Hindlimb muscle (tissue), 1 donor: ENCODE measurements at places on chromosomes 5 and 9.
A peak's percentile ranks its signal among the peaks of the same experiment; 100 is the strongest.

- DNase-seq = peak; percentile 26
Observed at GRCh38 chr9:87872079-87872624, 10.5 kb upstream of the SPATA31E1 start.

GRCh38 chr5:40017135-40017534 lies 592.4 kb upstream of the DAB2 start:
- DNase-seq = no peak

DNA sequence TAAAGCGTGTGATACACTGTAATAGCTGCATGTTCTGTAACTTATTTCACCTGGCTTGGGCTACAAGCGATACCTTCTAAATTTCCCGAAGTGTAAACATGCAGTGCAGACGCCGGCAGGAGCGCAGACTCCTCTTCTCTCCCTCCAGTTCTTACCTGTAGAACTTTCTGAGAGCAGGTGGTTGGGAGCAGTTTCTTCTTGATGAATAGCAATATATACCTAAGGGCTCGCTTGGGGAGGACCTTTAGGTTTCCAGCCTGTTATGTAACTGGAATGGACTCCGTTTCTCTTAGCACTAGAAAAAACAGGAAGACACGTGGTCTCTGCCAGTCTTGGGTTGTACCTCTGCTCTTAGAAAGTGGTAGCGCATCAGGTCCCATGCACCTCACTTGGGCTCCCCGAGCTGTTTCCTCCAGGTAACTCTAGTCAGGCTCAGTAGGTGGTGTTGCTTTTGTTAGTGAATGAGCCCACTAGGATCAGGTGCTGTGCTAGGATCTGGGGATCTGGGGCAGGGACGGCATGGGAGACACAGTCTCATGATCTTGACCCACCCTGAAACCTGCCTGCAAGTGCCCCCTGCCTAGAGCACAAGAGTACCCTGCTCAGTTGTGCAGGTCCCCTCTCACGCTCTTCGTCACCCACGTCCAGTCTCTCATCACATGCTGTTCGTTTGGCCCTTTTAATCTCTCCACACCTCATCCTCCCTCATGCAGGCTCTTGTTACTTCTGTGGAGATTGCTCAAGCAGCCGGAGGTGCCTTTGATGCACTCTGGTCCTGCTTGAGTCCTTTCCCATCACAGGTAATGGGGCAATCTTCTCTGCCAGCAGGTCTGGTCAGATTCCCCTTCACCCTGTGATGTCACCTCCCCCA lies 2.8 kb downstream of the TENT4A start:
- no peak for DNase-seq

GRCh38 chr9:75010570-75010969 lies 17.5 kb downstream of the CARNMT1 start:
- DNase-seq = no peak

DNA sequence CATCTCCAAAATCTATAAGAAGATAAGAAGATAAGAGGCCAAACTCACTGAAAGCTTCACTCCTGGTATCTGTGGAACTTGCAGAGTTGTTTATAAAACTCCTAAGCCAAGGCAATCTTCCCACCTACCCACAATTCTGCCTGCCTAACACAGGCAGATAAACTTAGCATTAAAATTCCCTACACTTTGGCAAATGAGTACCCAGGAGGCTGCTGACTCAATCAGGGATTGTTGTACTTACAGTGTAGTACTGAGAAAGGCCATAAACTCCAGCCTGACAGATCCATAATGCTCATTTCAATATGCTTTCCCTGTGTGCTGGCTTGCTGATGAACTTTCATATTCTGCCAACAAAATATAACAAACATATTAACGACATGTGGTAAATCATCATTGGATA lies 725.2 kb downstream of the BRINP1 start:
- DNase-seq = no peak

DNA sequence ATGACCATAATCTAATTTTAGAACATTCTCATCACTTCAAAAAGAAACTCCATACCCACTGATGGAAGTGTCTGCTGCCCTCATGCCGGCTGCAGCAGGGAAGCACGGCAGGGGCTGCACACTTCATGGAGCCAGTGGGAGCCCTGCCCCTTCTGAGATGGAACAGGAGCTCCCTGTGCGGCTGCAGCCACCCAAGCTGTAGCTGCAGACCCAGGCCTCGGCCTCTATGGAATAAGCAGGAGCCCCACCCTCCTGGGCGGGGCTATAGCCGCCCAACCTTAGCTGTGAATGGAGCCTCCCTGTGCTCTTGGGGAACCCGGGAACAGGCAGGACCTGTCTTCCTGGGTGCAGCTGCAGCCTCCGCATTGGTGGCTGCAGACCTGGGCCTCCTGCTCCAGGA lies 128.5 kb downstream of the NUDT12 start:
- DNase-seq = no peak

DNA sequence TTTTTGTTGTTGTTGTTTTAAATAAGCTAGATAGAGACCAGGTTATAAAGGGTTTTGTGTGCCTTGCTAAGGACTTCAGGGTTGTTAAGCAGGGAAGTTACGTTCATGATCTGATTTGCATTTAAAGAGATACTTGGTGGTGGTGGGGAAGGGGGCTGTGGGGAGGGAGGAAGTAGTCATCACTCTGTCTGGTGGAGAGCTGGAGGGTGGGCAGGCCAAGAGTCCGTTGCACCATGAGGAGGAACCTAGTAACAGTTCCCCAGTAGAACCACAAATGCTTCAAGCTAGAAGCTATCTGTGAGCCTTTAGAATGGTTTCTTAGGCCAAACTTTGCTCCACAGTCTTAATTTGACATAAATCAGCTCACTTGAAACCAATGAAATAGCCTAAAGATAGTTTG lies 18.7 kb upstream of the ROPN1L start:
- no peak for DNase-seq

DNA sequence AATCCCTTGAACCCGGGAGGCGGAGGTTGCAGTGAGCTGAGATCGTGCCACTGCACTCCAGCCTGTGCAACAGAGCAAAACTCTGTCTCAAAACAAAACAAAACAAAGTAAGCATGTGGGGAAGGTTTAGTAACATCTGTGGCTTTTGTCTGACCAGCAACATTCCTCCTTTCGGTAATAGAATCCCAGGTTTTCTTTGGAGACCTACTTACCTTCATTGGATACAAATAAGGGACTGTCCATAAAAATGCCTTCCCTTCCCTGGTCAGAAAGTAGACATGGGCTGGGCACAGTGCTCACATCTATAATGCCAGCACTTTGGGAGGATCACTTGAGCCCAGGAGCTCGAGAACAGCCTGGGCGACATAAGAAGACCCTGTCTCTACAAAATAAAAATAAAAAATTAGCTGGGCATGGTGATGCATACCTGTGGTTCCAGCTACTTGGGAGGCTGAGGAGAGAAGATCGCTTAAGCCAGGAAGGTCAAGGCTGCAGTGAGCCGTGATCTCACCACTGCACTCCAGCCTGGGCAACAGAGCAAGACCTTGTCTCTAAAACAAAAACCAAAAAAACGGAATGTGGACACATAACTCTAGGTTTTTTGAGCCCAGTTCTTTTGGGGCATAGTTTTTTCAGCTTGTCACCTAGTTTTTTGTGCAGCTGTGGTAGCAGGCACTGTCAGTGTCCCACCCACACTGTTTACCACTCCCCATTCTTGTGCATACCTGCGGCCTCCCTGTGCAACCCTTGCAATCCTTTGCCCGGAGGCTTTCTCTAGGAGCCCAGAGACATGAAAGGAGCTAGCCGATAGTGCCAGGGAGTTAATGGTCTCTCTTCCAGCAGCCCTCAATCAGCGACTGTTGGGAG lies 9.0 kb upstream of the SPINK4 start:
- no peak for DNase-seq

DNA sequence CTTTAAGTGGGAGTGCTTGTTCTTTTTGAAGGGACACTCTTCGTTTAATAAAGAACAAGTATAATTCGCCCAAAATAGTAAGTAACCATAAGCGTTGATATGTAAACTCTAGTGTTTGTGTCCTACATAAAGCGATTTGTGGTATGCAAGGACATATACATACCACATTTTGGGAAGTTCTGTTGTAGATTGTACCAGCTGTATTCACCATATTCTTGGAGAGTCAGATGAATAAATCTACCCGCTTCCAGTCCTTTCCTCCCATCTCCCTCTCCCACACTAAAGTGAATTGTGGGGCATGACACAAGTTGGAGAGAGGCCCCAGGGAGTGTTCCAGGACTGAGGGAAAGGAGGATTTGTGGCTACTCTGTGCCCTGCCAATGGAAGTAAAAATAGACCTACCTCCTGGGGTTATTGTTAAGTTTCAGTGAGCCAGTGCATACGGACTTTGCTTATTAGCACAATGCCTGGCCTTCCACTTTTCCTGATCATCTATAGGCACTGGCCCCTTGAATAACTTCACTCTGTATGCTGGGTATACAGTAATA lies 40.6 kb downstream of the ARHGAP26 start:
- DNase-seq = no peak

- no peak for DNase-seq
Observed at GRCh38 chr9:81581986-81582385, 107.4 kb downstream of the TLE1 start.

DNA sequence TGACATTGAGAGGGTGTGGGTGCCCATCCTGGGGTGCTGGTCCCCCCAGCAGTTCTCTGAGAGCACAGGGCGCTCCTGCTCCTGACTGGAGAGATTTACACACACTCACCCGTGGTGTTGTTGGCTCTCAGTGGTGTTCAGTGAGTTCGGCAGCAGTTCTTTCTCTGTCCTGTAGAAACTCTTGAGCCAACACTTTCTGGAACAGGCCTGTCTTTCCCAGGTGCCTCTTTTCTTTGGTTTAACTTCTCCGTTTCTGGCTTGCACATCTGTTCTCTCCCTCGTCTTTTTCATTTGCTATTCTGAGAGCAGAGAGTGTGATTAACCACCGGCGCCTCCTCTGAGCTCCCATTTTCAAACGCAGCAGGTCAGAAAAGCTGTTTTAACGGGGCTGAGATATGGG lies 284.5 kb downstream of the IRX2 start:
- DNase-seq = no peak

DNA sequence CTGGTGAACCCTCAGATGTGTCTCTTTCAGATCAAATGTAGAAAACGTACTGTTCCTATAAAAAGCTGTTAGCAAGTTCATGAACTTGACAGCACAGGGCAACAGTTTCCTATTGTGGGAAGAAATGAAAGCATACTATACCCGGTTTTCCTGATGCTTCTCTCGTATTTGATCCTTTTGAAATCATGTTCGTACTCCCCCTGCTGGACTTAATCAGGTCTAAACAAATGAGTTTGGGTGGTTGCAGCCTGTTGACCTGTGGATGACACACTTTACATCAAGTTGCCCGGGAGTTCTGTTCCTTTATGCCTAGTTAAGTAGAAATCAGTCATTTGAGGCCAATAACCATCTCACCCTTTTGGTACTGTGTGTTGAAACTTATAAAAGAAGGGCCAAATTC lies 1992.3 kb downstream of the MAT2B start:
- no peak for DNase-seq

DNA sequence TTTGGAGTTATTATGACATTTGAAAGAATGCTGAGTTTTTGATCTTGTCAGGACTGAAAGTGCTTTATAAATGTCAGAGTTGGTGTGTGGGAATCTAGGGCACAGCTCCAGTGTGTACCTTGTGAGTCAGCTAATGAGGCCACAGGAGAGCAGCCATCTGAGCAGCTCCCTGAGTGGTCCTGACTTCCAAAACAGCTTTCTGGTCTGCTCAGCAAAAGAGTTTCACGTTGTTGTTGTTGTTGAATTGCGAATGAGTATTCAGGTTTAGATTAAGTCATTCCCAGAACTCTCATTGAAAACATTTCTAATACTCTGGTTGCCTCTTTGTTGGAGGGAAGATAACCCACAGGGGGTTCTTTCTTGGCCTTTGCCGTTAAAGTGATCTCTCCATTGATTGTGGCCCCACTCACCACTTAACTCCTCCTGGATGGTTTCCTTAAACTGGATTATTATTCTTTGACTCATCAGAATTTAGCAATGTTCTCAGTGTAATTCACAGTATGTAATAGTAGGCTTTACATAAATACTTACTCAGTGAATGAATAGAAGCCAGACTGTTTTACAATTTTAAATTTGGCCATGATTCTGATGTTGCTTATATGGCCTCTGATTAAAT lies 125.1 kb upstream of the SGCD start:
- DNase-seq = no peak

DNA sequence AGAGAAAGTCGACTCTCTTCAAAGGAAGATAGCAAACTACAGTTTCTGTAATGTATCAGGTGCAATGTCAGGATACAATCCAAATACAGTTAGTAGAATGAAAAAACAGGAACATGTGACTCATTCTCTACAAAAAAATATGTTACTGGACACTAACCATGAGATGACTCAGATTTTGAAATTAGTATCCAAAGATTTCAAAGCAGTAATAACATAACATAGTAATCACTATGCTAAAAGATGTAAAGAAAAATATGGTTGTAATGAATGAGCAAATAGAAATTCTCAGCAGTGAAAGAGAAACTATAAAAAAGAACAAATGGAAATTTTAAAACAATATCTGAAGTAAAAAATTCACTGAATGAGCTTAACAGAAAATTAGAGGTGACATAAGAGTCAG lies 42.3 kb downstream of the SHOC1 start:
- DNase-seq = no peak

DNA sequence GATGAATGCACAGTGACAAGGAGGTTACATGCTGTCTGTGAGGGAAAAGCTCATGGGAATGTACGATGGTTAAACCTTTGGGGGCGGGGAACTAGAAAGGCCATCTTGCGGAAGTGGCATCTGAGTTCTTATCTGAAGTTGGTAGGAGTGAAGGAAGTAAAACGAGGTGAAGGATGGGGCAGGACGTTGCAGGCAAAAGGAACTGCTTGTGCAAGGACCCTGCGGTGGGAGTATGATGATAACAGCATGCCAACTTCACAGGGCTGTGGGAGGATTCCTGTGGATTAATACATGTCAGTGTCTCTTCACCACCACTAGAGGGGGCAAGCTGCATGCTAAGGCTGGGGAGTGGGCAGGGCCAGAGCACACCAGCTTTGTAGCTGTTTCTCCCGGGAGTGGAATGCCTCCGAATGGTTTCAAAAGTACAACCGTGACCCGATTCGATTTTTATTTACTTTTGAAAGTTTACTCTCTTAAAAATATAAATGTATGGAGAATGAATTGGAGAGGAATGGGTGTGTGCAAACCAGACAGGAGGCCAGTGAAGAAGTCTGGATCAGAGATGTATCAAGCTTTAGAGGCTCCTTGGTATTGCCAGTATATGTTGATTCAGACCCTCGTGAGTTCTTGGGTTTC lies 62.5 kb downstream of the CYFIP2 start:
- peak; percentile 78 for DNase-seq

- no peak for DNase-seq
Observed at GRCh38 chr9:112288029-112288428, 45.4 kb downstream of the PTBP3 start.

- no peak for DNase-seq
Observed at GRCh38 chr5:135040034-135040332, 6.0 kb upstream of the PITX1 start.

DNA sequence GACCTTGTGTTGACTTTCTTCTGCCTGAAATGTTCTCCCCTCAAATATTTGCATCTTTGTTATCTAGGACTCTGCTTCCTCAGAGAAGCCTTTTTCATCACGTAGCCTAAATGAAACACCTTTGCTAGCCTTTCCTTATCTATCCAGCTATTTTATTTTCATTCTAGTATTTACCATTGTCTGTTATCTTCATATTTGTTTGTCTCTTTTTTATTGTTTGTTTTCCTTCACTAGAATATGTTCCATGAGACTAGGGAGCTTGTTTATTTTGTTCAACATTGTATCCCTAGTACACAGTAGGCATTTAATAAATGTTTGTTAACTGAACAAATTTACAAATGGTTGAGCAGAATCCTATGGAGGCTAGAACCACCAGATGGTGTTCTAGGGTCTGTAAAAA lies 178.0 kb downstream of the NPR3 start:
- no peak for DNase-seq

- DNase-seq = no peak
Observed at GRCh38 chr5:59245198-59245597, 648.3 kb downstream of the PDE4D start.
